ENCODE measurements at places on chromosomes 4 and X.

DNA sequence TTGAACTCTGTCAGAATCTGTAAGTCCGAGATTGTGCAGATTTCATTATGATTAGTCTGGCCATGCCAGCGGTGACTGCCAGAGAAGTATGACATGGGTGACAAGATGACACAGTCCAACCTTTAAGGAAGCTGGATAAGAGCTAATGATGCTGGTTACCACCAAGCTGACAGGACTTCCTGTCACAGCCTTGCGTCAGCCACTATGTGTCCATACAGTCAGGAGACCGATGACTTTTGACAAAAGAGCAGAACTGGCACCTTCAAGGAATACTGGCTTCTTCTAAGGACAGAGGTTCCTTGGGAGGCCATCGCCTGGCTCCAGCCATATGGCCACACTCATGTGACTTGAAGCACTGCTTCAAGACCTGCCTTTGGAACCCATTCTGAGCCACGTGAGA is 67.2 kb upstream of the TFDP3 start:
- no peak for DNase-seq

DNA sequence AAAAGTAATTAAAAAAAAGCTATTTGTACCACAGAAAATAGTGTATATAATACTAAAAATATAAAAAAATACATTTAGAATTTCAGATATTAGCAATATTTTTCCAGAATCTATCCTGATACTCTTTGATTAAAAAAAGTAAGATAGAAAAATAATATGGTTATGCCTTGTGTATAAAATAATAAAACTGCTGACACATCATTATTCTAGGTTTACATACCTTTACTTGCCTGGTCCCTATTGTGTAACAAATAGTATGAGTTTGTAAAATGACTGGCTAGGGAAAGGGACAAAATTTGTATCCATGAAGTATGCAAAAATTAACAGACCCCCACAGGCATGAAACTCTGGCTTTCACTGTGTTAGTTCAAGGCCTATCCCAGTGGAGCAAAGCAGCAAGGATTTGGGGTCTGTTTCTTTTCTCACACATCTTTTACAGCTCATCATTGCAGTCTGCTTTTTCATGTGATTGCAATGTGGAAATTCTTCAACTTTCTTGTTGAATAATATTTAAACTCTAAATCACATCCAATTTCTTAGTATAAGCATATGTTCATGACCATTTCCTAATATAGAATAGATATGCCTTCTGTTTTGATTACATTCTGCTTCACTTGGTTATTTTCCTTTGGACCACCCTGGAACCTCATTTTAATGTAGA is 136.7 kb upstream of the PCDH18 start:
- no peak for DNase-seq

DNA sequence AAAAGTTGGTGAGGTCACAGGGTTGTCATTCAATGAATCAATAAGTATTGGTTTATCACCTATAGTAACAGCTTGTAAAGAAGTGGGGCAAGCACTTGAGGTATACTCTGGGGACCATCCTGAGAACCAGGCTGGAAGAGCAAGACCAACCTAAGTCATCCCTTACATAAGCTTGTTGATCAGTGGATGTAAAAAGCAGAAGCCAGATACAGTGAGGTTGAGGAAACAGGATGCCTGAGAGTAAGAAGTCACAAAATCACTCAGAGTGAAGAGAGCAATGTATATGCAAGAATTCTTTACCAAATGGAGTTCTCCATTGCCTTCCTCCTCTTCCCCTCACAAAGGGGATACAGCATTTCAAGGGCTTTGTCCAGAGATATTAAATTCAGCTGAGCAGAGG is 76.3 kb upstream of the PACRGL start:
- DNase-seq, result no peak

DNA sequence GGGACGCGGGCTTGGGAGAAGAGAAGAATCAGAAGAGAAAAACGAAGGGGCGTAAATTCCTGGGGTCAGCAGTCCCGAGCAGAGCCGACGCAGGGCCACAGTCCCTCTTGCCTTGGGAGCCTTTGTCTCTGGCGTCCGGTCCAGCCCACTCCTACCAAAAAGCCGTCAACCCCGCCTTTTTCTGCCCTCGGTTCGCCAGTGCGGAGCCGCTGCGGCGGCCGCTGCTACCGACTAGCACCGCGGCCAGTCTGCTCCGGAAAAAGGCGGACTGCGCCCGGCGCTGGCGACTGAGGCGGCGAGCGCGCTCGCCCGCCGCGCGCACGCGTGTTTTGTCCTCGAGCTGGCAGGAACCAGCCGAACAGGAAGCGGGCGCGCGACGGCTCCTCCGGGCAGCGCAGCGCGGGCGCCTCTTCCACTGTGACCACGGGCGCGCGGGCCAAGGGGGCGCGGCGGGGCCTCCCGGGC is 502 bp downstream of the HNRNPDL start:
- no peak for DNase-seq

DNA sequence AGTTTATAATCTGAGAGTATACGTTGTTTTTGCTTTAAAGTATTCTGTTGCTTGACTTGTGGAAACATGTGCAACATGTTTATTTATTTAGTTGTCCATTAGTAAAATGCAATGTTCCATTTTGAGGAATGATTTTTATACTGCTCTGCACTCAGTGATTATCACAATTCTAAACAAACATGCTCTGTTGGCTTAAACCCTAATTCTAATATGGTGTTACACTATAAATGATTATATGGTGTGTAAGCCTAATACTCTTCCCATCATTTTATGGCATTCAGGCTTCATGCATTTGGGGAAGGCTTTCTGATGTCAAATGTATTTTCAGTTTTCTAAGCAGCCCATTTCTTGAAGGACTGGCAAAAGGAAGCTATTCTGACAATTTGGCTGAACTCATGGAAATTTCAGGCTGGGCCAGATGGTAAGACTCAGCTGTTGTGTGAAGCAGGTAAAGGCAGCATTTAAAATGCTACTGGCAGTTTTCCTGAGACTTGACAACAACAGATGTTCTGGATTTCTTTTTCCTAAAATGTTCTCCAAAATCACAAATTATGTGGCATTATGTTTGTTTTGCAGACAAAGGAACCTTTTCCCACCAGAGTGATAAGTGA is 336.7 kb upstream of the GNPDA2 start:
- no peak for DNase-seq

GRCh38 chrX:23046443-23046842 is 46.7 kb downstream of the DDX53 start:
- no peak for DNase-seq

DNA sequence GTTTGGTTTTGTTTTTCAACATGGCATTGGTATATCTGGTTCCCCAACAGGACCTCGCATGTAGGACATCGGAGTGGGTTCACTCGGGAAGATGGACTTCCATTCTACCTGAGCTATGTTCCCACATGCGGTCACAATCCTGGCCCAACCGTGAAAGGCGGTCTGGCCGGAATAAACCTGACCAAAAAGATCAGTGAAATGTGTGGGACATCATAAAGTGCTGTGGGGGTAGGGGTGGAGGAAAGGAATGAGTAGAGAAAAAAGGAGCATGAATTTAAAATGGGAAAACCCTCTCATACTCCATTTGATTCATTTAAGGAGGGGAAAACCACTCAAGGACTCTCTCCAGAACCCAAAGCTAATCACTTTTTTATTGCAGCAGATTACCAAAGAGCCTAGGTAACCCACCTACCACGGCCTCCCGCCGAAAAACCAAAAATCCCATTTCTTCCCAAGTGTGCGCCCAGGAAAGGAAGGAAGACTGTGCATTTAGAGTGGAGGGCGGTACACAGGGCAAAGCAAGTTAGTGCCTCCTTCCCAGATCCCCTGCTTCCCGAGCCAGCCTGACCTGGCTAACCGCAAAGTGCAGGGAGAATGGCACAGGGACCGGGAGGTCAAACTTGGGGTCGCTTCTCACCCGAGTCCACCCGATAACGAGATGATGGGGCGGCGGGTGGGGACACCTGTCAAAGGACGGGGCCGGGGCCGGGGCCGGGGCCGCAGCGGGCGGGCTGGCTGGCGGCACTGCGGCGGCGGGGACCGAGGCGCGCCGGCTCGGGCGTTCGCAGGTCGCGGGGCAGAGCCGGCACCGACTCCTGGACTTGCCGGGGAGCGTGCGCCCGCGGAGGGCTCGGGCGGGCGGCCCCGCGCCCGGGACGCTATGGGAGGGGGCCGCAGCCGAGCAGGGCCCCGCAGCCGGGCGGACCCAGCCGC is 669 bp downstream of the TMEM150C start:
- DNase-seq, result no peak

GRCh38 chrX:21959362-21960051 is 19.0 kb downstream of the SMS start:
- DNase-seq, result no peak

DNA sequence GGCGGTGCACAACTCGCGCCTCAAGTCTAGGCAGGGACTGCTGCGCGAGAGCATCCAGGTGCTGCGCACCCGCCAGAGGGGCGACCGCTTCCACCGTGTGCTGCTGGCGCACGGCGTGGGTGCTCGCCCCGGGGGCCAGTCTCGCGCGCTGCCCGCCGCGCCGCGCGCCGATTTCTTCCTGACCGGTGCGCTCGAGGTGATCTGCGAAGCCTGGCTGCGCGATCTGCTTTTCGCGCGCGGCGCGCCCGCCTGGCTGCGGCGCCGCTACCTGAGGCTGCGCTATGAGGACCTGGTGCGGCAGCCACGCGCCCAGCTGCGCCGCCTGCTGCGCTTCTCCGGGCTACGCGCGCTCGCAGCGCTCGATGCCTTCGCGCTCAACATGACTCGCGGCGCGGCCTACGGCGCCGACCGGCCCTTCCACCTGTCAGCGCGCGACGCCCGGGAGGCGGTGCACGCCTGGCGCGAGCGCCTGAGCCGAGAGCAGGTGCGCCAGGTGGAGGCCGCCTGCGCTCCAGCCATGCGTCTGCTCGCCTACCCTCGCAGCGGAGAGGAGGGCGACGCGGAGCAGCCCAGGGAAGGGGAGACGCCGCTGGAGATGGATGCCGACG is 1.3 kb downstream of the CHST7 start:
- DNase-seq, result no peak

- no peak for DNase-seq
Measured at GRCh38 chrX:108347800-108348199, 90.4 kb downstream of the COL4A6 start.

DNA sequence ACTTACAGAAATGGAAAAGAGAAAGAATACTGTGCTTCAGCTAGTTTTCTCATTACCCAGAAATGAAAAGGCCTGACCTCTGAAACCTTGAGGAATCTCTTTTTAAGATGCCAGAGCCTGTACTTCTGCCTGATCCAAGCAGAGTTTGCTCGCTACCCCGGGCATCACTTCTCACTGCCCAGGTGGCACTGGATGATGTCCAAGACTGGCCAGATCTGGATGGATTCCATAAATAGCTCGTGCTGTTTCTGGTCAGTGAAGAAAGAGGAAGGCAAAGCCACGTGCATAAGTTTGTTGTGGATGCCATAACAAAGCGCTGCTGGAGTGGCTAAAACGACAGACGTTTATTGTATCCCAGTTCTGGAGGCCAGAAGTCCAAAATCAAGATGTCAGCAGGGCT is 133.5 kb downstream of the TBL1X start:
- DNase-seq, result no peak

DNA sequence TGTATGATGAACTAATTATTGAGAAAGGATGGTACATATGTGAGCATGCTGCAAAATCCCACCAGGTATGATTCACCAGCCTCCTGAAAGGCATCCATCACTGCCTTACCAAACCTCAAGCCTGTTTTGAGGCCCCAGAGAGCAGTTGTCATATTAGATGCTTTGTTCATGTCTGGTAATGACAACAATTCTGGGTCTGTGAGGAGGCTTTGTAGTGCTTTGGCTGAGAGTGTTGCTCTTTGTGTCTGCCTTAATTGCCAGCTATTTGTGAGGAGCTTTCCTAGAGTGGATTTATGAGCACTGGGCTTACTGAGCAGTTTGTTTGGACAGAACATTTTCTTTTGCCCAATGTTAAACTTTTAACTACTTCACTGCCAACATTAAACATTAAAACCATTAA is 69.2 kb downstream of the HEPH start:
- no peak for DNase-seq

GRCh38 chr4:45280121-45280520 is 553.8 kb upstream of the GNPDA2 start:
- DNase-seq, result no peak

DNA sequence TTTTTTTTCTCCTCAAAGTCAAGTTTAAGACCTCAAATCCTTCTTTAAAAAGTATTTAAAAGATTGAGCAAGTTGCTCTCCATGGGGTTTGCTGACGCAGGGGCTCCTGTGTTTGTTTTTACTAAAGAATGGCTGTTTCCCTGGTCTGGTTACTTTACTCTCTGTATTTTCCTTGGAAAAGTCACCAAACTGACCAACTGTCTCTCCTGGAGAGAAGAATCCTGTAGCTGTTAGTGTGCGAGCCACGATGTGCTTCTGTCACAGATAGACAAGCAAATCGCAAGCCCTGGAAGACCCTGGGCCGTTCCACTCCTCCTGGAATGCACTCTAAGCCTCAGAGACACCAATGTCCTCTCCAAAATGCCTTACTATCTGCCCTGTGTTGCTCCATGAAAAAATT is 212.1 kb downstream of the CHIC2 start:
- DNase-seq, result no peak

GRCh38 chrX:47189906-47190305 is 3.7 kb upstream of the UBA1 start:
- no peak for DNase-seq

- no peak for DNase-seq
Measured at GRCh38 chrX:21632027-21632426, 26.1 kb downstream of the KLHL34 start.

DNA sequence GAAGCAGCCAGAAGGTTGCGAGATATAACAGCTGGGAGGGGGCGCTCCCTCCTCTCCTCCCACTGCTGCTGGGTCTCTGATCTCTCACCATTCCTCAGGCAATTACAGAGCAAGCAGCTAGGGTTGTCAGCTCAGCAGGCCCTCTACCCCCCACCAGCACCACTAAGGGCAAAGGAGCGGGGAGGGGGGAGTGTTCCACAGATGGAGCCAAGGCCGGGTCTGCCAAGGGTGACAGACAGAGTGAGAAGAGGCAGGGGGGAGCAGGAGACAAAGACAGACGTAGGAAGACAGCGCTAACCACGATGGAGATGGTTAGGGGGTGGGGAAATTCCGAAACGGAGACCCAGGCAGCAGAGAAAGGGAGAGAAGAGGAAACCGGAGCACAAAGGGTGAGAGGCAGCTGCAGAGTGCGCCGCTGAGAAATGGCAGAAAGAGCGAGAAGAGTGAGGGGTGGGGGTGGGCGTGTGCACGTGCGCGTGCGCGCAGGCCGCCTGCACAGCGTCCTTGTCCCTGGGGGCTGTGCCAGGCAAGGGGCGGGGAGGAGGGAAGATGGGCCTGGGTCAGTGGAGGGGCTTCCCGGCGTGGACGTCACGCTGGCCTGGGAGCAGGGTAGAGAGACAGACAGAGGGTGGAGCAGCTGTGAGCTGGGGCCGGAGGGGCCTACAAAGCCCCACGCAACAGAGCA is 6.9 kb downstream of the L1CAM start:
- DNase-seq, result no peak

DNA sequence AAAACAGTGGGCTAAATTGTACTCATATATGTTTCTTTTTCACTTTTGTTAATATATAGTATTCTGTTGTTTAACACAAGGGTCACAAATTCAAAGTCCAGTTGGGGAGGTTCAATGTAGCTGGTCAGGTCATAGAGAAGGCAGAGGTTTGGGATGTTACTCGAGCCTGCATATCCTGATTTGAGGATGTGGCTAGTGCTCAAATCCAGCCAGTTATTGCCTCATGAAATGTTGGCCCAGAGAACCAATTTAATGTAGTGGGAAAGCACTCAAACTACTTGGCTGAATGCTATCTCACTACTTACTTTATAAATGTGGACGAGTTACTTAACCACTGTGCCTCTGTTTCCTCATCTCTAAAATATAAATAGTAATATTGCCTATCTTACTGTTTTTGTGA is 12.5 kb downstream of the USO1 start:
- no peak for DNase-seq

- DNase-seq, result no peak
Measured at GRCh38 chrX:154057791-154058190, 38.1 kb upstream of the IRAK1 start.

GRCh38 chr4:120540625-120541024 is 381.9 kb downstream of the PRDM5 start:
- DNase-seq, result no peak

All from stimulated activated CD8-positive, alpha-beta memory T cell treated with anti-CD3 and anti-CD28 coated beads, Interleukin-2, amount 100 ng/mL, for 1 hour (primary cell).